ENCODE measurements at places on chromosomes 5 and 9.
A peak's percentile ranks its signal among the peaks of the same experiment; 100 is the strongest.

DNA sequence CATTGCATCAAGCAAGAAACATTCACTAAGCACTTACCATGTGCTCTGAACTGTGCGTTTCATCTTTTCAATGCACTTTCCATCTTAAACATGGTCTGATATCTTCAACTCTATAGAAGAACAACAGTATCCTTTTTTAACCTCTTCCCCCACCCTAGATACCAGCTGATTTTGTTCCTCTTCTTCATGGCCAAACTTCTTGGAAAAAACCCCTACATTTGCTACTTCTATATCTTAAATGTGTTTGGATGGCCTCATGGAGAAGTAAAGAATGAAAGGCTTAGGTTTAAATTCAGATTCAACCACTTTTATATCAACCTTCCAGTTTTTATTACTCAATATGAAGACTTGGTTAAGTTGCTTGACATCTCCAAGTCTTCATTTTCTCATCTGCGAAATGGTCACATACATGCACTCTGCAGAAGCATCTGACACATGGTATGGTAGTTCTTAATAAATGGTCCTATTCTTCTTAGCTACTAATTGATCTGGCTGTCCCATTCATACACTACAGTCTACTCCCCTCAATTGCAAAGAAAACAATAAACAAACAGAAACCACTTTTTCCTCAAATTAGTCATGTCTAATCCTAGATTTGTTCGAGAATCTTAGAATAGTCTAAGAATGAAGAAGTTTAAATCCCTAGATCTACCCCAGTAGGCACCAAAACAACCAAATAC is 59.4 kb downstream of the FYB1 start:
- DNase-seq, result no peak

DNA sequence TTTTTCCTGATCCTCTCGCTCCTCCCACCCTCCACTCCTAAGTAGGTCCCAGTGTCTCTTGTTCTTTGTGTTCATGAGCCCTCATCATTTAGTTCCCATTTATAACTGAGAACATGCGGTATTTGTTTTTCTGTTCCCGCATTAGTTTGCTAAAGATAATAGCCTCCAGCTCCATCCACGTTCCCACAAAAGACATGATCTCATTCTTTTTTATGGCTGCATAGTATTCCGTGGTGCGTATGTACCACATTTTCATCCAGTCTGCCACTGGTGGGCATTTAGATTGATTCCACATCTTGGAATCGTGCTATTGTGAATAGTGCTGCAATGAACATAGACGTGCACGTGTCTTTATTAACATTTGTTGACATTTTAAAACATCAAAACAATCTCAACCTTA is 34.2 kb upstream of the CACNA1B start:
- no peak for DNase-seq

DNA sequence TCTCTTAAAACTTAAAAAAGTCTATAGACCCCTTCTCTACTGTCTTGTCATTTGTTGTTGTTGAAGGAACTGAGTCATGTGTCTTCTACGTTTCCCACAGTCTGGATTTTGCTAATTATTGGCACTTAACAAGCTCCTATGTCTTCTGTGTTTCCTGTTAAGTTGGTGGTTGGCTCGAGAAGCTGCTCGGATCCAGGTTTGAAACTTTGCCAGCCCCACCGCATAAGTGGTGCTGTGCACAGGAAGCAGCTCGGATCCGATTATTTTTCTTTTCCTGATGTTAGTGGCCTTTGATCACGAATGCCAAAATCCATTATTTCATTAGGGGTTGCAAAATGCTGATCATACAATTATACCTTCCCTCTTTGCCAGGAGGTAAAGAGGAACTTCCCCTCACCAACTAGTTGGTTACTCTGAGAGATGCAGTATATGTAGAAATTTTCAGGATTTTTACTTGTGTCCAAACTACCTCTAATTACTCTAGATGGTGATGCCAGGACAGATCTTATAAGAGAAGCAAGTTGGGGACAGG is 186.5 kb downstream of the NSG2 start:
- peak; percentile 34 for DNase-seq

GRCh38 chr9:113963696-113964494 is 87.8 kb downstream of the ZNF618 start:
- no peak for DNase-seq

DNA sequence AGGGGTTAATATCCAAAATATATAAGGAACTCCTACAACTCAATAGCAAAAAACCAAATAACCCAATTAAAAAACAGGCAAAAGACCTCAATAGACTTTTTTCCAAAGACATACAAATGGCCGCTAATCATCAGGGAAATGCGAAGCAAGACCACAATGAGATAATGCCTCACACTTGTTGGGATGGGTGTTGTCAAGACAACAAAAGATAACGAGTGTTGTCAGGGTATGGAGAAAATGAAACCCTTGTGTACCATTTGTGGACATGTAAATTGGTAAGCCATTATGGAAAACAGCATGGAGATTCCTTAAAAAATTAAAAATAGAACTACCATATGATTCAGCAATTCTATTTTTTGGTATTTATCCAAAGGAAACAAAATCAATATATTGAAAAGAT is 620.2 kb downstream of the ACTL7B start:
- no peak for DNase-seq

- no peak for DNase-seq
These were observed 80.2 kb upstream of the ZNF169 start for GRCh38 chr9:94178927-94179326.

Data from right hindlimb (tissue), 1 donor.